ENCODE measurements at places on chromosomes 16 and 17.

DNA sequence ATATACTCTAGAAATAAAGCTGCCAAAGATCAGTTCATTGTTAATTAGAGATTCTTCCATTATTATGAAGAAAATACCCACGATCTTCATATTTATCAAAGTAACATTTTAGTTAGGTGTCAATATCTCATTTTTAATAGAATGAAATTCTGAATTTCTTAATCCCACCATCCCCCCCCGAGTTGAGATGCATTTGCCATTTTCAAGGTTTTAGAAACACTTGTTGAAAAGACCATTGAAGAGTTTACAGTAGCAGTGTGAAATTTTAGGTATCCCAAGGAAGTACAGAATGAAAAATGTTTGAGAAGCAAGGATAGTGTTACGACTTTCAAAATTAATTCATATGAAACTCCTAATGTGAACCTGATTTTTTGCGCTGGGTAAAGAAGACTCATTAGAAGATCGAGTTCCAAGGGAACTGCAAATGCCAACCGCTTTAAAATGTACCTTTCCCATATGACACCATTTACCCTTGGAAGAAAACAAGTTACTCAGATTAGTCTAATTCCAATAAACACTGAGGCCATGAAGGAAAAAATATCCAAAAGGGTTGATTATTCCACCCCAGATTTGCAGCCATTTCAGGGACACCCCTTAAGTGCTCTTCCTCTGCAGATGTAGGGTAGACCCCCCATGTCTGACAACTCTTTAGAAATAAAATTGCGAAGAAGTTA, 731 bp downstream of the IKZF3 start:
- DNase-seq: no peak

DNA sequence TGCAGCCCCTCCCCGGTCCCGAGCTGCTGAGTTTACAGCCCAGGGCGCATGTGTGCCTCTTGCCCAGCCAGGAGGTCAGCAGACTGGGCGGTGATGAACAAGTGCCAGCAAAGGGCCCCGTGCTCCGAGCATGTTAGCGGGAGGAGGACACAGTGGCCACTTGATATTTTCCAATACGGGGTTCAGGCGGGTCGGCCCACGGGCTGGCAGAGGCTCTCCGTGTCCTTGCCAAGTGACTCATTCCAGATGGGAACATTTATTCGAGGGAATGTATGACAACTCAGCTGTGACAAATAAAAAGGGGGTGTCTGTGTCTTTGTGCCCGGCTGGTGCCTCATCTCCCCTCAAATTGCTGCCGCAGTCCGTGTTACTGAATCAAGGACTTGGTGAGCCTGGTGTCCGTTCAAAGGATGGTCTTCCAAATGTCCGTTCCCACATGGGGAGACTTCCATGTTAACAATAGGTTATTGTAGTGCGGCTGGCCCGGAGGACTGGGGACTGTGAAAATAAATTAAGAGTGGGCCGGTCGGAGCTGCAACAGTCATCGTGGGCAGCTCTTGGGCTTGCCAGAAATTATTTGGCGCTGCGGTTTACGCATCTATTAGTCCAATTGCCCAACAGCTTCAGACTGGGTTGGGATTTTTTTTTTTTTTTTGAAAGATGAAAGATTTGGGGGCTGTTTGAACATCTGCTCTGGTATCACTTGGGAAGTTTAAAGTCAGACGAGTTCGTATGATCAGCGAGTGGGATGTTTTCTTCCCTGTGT, 174.0 kb upstream of the CIBAR2 start:
- peak; percentile 73 for DNase-seq

GRCh38 chr17:76199469-76199868, 40.8 kb downstream of the RNF157 start:
- no peak for DNase-seq

GRCh38 chr17:72447251-72447640, 326.4 kb downstream of the SOX9 start:
- DNase-seq: no peak

GRCh38 chr17:8894673-8895578, 27.5 kb upstream of the PIK3R6 start:
- DNase-seq: peak; percentile 71

GRCh38 chr16:57720142-57720575, 15.4 kb upstream of the KATNB1 start:
- DNase-seq: peak; percentile 33

DNA sequence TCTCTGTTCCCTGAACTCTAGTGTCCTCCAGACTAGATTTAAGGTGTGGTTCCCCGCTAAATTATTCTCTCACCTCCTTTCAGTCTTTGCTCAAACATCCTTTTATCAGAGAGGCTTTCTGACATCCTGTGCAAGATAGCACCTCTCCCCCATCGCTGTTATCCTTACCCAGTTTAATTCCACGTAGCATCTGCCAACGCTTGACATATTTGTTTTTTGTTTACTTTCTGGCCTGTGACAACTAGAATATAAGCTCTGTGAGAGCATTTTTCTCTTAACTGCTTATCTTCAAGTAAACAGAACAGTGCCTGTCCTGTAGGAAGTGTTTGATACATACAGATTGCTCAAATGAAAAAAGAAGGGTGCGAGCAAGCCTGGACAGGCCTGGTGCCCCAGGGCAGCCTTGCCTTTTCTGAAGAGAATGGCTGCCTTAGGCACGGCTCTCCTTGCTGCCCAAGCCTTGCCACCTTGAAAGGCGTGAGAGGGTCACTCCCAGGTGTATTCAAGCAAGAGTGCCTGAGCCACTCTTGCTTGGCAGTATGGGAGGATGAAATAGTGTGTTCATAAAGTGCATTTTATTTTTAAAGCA, 9.7 kb downstream of the DYNLL2 start:
- no peak for DNase-seq

DNA sequence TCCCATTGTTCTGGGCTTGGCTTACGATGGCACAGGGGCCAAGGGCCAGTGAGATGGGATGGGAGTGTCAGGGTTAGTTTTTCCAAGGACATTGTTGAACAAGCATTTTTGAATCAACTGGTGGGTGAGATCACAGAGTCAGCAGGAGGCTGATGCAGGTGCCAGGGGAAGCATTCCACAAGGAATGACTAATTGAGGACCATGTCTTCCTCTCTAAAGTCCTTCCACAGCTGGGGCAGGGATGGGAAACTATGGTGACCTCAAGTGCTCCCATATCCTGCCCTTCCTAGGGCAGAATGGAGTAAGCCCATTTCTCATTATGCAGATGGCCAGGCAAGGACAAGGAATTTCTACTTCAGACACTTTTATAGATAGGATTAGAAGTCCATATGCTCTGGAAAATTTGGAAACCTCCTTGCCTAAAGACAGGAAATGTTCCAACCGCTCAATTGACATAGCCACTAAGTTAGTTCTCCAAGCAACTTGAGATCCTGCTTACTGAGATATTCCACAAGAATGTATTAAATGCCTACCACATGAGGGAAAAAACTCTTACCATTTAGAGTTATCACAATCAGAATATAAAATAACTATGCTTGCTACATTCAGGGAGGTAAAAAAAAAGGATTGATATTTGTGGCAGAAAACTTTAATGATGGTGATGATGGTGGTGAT, 21.2 kb upstream of the ENGASE start:
- no peak for DNase-seq

DNA sequence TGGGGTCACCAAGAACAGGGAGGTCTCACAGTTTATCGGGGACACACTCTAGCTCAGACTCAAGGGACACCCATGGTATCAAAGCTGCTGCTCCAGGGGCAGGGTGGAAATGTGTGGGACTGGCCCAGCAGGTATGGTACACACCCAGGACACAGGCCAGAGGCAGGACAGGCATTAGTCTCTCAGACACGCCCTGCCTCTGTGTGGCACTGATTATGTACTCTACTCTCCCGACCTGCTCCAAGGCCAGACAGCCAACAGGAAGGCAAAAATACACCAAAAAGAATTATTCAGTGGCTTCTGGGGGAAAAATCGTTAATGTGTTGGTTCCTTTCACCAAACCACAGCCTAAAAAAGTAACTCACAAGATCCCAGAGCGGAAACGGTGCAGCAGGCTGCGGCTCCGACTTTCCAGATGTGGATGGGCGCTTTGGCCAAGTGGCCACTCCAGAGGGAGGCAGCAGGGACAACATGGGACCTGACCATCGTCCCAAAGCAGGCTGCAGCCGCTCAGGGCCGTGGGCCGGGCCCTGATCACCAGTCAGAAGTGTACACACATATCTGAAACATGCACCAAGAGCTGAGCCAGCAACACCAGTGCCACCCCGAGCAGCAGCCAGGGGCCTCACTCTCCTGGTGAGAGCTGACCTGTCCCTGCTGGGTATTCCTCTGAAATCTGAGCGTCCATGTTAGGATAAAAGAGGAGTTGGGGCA, 1.0 kb upstream of the SIRT7 start:
- DNase-seq: no peak

GRCh38 chr16:73473713-73474112, 425.8 kb upstream of the ZFHX3 start:
- DNase-seq: no peak

GRCh38 chr16:68097088-68097487, 11.9 kb downstream of the NFATC3 start:
- DNase-seq: no peak

DNA sequence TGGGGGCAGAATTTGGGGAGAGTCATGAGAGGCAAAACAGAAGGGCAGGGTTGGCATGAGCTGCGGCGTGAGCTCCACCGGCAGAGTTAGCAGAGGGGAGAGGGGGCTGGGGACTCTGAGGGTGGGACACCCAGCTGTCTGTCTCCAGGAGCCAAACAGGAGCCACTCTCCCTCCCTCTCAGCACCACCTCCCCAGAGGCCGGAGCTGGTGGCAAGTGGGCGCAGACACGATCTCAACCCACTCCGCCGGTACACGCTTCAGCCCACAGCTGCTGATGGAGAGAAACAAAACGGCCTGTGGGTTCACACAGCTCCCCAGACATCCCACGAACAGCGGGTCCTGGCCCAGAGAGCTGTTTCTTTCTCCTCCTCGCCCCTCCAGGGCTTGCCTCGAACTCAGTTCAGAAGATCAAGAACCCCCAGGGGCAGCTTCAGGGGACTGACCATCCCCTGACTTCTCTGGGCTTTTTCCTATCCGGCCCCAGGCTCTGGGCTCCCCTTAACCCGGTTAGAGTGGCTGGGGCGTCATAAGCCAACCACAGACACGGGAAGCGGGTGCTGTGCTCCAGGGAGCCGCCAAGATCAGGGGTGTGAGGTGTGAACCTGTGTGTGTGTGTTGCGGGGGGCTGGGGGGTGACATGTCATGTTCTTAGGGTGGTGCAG, 7.6 kb downstream of the RHBDF2 start:
- DNase-seq: no peak

DNA sequence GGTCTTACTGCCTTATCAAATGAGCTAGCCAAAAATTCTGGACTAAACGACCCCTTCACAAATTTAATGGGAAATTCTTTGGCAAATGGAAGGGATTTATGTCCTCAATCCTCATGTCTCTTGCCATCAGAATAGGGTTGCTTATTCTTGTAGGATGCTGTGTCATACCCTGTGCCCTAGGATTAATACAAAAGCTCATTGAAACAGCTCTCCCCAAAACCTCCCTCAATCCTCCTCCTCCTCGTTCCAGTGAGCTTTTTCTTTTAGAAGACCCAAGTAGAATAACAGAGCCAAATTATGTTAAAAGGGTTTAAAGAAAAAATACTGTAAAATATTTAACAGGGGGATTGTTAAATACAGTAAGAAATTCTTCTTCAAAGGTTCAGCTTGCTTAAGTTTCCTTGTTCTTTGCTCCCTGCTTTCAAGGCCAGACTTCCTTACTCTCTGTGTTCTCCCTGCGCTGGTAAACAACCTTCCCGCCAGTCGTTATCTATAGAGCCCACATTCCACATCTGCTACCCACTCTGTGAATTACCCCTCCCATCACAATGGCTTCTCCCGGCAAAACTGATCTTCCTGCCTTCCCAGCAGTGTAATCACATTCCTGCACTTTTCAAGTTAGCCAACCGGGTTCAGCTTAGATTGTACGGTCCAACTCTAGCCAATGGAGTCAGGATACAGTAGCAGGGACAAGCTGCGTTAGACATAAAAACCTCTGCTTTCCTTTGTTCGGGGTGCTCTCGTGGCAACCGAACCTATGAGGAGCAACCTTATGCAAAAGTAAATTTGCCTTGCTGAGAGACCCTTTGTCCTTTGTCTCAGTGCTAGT, 9.7 kb downstream of the HPR start:
- no peak for DNase-seq

GRCh38 chr17:45223539-45224528, 2.1 kb downstream of the FMNL1 start:
- no peak for DNase-seq

GRCh38 chr17:82424001-82424862, 5.8 kb upstream of the OGFOD3 start:
- peak; percentile 32 for DNase-seq

DNA sequence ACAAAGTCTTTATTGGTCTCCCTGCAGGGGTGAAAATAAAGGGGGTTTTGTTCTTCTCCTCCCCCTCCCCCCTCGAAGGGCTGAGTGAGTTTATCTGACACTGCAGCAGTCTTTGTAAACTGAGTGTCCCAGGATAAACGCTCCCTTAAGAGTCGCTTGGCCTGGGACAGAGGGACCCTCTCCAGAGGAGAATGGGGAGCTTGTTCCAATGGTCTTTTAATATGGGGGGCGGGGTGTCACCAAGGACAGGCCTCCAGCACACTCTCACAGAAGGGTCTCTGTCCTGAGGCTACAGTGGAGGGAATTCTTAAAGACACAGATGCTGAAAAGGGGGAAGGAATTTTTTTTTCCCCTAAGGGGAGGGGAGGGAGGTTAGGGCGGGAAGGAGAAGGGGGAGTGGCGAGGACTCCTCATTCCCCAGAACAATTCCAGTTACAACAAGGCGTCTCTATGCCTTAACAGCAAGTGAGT, 455.5 kb downstream of the SOX9 start:
- DNase-seq: no peak

DNA sequence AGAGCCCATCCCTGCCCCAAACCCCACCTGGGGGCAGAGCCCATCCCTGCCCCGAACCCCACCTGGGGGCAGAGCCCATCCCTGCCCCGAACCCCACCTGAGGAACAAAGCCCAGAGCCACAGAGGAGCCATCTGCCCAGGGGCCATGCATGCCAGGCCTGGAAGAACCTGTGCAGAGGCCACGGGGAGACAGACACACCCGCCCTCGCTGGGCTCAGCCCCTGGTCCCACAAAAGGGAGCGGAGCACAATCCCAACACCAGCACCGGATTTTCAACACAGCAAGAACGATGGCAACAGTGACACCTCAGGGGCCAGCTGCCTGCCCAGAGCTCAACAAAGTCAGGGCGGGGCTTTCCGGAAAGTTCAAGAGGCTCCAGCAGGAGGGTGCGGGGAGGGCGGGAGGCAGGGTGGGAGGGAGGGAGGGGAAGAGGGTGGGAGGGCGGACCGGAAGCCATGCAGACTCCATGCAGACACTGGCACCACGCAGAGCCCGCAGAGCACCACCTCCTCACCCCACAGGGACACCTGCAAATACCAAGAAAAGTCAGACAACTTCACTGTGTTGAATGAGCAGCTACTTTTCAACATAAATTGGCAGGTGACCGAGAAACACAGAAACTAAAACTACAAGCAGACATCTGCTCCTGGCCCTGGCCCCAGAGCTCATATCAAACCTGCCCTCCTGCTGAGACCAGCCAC, 27.9 kb upstream of the C16orf95 start:
- peak; percentile 15 for DNase-seq

GRCh38 chr17:39665642-39666224, 584 bp downstream of the TCAP start:
- no peak for DNase-seq
